ENCODE measurements at places on chromosomes 16 and 17.

DNA sequence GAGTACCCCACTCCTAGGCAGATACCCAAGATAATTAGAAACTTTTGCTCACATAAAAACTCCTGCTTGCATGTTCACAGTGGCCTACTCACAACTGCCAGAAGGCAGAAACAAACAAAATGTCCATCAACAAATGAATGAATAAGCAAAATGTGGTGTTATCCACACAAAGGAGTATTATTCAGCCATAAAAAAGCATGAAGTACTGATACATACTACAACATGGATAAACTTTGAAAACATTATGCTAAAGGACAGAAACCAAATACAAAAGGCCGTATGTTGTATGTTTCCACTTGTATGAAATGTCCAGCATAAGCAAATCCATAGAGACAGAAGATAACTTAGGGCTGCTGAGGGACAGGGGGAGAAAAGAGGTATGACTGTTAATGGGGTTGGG lies 1.9 kb downstream of the HSDL1 start:
- DNase-seq: no peak

DNA sequence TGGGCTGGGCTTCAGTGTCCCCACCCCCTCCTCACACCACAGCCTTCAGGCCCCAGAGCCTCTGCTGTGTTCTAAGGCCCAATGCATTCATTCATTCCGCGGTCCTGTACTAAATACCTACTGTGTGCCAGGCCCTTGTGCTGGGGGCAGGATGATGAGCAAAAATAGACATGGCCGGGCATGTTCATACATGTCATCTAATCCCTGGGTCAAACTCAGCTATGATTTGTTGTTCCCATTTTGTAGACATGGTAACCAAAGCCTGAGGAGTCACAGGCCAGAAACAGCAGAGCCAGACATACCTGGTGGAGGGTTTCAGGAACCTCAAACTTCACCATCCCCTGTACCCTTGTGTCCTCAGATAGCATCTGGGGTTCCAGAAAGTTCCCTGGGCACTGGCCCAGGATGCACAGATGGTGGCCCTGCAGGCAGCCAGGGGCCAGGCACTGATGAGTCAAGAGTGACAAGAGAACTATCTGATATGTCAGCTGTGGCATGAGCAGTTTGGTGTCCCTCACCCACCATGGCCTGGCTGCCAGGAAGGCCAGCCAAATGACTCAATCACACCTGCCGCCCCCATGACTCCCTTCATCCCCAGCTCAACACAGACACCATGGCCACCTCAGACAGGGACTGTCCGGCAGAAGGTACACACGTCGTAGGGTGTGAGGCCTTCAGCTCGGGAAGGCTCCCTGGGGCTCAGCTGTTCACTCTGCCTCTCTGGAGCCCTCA lies 2.7 kb upstream of the RRAD start:
- no peak for DNase-seq

DNA sequence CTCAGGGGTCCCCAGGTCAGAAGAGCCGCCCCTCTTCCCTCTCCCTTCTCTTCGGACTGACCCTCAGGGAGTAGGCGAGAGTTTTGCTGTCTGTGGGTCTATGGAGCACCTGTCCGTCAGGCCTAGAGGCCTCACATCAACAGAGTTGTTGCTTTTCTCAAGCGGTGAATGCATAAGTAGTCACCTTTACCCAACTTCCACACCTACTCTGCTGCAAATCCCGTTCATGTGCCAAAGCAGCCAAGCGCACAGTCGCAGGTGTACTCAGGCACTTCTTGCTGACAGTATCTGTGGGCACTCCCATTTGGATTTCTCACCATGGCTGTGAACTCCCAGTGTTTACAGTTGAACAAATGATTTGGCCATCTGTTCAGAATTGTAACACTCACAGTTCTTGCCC lies 4.0 kb upstream of the FA2H start:
- no peak for DNase-seq

DNA sequence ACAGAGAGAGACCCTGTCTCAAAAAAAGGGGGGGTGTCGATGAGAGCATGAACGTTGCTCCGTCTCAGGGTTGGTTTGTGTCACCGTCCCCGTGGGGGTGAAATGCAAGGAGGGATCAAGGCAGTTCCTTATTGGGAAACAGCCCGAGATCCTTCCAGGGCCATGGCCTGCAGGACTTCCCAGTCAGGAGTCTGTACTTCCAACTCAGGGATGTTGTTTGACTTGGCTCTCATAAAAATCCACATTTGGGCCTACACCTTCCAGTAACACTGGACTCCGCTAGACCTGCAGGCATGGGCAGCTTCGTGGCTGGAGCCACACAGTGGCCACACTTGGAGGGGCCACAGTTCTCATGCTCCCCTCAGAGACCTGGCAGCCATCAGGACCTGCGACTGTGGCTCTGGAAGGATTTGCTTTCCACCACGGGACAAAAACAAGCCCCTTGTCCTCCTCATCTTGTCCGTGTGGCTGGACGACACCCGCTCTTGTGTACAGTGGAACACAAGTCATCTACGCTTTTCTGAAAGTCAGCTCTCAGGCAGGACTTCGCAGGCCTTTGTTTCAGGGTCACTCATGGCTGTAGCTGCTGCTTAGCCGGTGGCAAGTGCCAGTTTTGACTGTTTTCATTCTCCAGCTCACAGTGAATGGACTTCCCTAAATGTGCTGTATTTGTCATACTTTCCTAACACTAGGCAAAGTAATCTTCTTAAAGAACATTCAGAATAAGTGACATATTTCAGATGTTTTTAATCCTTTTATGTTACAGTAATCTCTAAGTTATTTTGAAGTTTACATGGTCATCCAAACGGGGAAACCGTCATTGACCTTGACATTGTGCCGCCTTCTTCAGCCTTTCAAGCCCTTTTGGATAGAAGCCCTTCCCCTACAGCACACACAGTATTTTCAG lies 24.2 kb upstream of the IL17C start:
- no peak for DNase-seq

DNA sequence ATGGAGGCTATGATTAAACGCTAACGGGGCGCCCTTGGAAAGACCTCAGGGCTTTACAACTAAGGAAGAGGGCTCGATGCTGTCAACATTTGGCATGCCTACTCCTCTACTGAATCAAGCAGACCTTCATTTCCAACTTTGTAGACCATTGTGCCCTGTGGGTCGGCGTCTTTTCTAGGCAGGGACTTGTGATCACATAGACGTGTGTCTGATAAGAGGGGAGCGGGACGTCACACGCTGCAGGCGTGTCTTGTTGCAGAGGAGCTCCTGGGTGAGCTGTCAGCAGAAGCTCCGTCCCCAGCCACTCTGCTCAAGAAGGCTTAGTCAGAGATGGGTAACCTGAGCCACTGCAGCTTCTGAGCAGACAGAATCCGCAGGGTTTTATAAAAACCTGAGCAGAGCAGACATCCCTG lies 2.8 kb downstream of the MAPK8IP3 start:
- DNase-seq: no peak

DNA sequence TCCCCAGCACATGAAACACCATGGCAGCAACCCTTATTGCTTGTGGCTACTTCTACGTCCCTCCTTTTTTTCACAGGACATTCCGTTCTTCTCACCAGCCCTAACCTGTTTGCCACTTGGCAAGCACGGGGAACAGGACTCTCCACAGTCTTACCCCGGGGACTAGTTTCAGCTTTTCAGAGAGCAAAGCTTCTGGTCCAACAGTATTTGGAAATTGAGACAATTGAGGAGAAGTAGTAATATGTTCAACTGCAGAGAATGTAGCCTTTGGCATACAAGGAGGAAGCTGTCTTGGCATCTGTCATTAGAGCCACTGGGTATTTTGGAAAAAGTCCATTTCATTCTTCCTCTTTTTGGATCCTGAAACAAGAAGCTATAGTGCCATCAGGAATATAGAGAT lies 65.7 kb downstream of the MAP2K6 start:
- no peak for DNase-seq

- no peak for DNase-seq
Measured at GRCh38 chr16:66751053-66751302, 431 bp downstream of the DYNC1LI2 start.

DNA sequence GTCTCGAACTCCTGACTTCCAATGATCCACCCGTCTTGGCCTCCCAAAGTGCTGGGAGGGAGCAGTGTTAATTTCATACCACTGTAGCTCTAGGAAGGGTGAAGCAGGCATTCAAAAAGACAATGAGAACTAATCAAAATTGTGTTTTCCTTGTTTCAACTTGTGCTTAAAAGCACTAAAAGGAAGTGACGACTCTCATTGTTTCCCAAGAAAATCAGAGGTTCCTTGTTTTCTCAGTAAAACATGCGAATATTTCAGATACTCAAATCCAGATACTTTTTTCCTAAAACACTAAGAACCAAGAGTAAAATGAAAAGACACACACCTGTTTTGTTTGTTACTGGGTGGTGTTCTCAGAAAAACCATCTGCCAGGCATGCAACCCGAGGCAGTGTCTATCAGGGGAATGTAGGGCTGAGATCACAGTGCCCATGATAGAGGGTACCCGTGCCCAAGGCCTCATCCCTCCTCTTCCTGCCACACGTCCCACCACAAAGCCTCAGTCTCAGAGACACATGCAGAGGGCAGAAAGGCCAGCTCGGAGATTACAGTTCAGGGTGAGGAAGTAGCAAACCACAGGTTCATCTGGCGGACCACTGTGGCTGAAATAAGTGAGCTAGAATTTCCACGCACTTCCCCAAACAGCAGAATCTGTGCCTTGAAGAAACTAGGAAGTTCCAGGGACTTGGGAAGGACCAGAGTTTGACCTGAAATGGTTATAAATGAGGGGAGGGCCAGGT lies 33.7 kb downstream of the GINS3 start:
- DNase-seq: peak; percentile 59

GRCh38 chr16:14347706-14348105 lies 276.6 kb downstream of the MRTFB start:
- no peak for DNase-seq

DNA sequence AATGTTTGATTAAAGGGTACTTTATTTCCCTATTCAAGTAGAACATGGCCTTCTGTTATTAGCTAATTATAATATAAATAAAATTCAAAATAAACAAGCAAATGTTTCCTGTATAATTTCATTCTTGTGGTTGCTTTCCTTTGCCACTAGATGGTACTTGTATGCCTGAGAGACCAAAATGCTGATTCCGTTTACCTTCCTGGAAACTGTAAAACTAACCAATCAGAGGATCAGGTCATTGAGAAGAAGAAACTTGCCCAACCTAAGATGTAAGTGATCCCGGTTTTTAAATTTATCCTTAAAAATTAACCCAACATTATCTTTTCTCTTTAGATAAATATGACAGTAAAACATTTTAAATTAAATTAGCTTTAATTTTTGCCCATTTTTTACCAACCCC lies 8.1 kb upstream of the ABCA5 start:
- DNase-seq: peak; percentile 3

DNA sequence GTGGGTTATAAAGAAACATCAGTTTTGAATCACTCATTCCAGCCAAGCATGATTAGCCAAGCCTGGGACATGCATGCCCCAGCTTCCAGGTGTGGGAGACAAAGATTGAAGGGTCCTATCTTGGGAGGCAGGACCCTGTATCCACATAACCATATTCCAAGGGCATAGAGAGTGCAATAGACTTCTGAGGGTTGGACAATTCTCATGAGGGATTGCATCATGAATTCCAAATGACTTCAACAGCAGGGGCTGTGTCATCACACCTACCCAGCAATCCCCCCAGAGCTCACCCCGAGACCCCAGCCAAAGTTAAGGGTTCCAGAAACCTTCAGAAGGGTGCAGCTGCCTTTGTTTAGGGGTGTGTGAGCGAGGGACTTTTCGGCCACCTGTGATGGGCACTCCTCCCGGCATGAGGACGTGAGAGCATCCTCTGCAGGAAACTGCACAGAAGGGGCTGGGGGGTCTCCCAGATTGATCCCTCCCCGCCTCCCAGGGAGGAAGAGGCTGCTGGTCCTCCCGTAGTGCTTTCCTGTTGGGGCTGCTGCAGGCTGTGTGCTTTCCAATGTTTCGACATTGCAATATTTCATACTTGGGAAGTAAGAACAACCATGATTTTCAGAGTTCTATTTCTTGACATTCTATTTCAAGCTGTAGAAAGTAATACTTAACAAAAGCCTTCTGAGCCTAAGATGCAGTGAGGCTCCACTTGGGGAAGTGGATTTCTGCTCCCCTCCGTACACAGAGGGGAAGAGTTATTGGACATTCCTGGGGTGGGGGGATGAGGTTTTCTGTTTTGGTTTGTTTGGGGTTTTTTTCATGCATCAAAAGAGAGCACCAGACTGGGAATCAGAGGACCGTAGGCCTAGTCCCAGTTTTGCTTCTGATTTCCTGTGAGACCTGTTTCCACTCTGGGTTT lies 13.3 kb upstream of the PITPNM3 start:
- DNase-seq: no peak

DNA sequence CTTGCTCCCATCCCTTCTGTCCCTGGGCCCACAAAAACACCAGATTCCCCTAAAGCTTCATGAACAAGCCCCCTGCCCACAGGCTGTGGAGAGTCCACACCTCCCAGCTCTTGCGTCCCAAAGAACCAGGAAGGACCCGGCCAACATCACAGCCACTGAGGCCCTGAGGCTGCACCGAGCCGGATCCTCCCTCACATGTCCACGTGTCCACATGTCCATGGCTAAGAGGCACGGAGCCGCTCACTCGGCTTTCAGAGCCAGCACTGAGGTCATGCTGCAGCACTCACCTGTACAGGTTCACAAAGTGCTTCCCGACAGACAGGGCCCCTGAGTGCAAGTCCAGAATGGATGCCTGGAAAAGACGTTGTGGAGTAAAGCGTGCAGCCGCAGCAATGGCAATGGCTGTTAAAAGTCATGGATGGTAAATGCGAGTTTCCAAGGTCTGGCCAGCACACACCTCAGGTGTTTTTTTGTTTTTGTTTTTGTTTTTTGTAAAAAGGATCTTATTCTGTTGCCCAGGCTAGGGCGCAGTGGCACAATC lies 11.9 kb upstream of the HEXD start:
- DNase-seq: no peak

GRCh38 chr16:77761204-77761603 lies 27.2 kb upstream of the VAT1L start:
- DNase-seq: no peak

- no peak for DNase-seq
Measured at GRCh38 chr17:77708936-77709335, 249.6 kb upstream of the TNRC6C start.

- no peak for DNase-seq
Measured at GRCh38 chr16:81655469-81656162, 123.5 kb upstream of the PLCG2 start.

DNA sequence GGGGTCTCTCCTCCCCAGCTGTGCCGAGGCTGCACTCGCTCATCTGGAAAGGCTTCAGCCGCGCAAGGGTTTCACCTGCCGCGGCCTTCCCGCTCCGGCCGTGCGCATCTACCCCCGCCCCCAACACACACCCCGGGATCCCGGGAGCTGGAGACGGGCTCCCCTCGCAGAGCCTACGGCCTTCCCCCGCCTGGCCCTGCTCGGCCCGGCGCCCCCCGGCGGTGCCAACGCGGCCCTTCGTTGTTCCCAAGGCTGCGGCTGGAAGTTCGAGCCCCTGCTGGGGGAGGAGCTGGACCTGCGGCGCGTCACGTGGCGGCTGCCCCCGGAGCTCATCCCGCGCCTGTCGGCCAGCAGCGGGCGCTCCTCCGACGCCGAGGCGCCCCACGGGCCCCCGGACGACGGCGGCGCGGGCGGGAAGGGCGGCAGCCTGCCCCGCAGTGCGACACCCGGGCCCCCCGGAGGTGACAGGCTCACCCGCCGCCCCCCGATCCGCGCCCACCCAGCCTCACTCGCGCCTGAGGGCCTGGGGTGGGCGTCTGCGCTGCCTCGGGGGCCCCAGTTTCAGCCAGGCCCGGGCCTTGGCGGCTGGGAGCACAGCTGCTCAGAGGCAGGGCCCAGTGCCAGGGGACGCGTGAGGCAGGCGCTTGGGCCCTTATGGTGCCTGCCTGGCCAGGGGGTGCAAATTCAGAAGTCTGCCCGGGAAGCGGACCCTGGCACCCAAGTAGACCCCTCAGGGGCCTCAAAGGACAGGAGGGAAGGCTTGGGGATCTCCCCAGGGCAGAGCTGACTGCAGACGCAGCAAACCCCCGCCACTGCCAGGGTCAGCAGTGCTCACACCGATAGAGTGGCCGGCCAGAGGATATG lies 11.2 kb downstream of the GALK1 start:
- peak; percentile 79 for DNase-seq
